Psoas muscle (tissue), 8 donors: ENCODE measurements at places on chromosomes 7 and 10. TPM values are rescaled to one million over a fixed set of nuclear protein-coding genes. Genes with fewer than 3 reads are reported as not detected.

- DNase-seq, result no peak
These were observed 1116.2 kb downstream of the SORCS3 start for GRCh38 chr10:105757302-105757701.

The SAMD9L gene
- total RNA-seq, result 2.9 TPM

DNA sequence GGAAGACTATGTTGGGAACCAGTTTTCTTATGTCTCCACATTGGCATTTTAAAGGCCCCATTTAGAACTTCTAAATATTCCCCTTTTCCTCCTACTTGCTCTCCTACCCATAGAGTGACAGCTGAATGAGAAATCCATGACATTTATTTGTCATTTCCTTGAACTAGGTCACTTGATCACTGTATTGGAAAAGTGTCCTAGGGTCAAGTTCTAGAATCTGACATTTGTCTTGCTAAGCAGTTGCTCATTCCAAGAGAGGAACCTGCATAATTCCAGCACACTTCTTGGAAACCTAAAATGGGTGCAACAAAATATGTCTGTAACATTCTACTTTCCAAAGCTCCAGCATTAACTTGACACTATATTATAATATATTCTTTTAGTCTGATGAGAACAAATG, 3.6 kb upstream of the DPY19L1 start:
- DNase-seq, result no peak

The LMOD2 gene
- 838 TPM for total RNA-seq

DNA sequence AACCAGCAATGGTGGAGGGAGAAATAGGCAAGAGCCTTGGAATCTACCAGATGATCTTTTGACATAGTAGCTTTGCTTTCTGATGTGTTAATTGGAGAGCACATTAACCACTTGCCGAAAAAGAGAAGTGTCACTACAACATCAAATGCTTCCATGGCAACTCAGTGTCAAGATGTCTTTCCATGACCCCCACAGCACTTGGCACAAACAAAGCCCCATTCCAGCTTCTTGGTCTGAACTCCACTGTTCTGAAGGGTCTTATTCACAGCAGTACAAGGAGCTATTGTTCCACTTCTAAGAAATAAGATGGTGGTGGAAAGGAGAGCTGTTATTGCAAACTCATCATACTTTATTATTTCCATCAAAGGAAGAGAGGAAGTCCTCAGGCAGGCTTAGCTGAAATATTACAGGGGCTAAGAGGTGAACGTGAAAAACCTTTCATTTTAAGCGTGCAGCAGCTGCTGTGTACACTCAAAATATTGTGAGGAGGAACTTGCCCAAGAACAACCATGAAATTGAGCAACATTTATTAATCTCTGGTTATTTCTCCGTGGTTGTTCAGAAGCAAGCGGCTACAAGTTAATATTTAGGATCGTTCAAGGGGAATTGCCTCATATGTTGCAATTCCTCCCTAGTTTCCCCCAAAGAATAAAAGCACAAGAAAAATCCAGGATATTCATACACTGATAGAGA, 354.8 kb upstream of the CELF2 start:
- DNase-seq, result no peak

GRCh38 chr10:128124813-128125403, 1.3 kb downstream of the MKI67 start:
- no peak for DNase-seq

- no peak for DNase-seq
These were observed 11.1 kb upstream of the TFEC start for GRCh38 chr7:116041615-116042014.
